ENCODE measurements at places on chromosomes 12 and 14.

DNA sequence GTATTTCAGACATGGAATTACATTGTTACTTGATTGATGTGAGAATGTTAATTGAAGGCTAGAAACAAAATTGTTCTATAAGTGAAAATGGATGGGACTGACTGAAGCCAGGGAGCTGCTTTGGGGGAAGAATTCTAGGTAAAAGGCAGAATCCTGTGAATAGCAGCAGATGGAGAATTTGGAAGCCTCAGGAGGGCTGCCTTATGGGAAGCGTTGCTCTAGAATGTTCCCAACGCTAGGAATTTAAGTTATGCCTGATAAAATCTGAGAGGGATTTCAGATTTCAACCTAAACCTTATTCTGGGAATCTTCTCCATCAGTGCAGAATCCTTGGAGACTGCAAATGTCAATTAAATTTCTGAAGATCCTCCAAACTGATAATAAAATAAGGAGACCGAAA is 858.2 kb upstream of the FLRT2 start:
- DNase-seq = no peak

DNA sequence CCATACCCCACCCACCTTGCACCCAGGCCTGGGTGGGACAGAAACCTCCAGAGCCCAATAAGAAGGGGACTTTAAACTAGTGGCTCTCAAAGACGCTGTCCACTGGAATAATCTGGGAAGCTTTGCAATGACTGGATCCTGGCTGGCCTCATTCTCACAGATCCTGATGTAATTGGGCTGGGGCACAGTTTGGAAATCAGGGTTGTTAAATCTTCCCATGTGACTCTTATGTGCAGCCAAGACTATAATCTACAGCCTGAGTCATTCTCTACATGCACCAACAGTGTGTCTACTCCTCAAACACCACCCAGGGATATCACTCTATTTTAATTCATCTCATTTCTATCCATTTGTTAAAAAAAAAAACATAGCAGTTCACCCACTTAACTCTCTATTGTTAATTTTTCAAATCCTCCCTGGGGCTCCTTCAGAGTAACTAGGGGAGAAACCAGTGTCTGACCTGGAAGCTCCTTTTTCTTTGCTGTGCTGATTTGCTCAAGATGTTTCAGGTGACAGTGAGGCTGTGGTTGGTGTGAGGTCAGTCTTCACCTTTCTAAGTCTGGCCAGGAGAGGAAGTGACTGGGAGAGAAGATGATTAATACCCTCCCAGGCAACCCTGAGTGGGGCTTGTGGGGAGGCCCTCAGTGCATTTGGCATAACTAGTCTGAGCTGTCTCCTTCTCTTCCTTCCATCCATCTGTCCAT is 211.6 kb upstream of the SFSWAP start:
- no peak for DNase-seq

DNA sequence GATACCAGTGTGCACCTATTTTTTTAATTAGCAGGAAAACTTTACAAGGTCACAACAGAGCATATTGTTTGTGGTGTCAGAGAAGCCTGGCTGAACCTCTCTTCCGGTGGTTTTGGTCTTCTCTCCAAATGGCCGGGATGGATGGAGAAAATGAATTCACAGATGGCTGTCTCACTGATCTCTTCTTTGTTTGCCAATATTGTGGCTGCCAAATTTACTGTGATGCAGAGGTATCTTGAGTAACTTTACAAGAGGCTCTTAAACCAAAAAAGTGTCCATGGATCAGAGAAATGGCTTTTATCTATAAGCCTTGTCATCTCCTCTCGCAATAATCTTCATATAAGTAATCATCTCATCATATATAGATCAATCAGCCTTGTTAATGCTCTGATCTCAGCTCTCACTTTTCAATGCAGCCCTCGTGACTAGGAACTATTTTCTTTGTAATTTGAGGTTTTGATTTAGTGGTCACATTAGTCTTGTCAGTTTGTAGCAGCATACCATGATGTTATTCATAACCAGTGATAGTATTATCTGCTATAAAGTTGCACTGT is 308.1 kb downstream of the EGLN3 start:
- DNase-seq = no peak

- DNase-seq = no peak
These were observed 190.8 kb downstream of the ADAMTS20 start for GRCh38 chr12:43361031-43361710.

DNA sequence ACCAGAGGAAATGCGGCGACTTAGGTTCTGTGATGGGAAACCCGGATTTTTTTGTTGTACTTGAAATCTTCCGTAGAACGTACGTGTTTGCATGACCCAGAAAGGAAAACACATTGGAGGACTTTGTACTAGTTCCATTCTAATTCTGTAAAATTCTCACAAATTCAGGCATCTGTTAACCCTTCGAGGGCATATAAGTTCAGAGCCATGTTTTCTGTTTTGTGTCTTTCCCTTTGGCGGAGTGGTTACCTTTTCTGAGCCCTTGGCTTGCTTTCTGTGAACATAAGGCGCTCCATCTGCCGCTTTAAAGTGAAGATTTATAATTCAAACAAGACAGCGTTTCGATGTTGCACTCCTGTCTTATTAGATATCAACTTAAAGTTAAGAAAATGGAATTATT is 34.2 kb downstream of the BICD1 start:
- DNase-seq = no peak

GRCh38 chr12:118649765-118650585 is 273.6 kb downstream of the SUDS3 start:
- no peak for DNase-seq

GRCh38 chr12:123142518-123142840 is 8.4 kb downstream of the PITPNM2 start:
- no peak for DNase-seq

- DNase-seq = no peak
These were observed 13.1 kb downstream of the AKAP6 start for GRCh38 chr14:32341947-32342846.

GRCh38 chr14:30069536-30069935 is 141.9 kb upstream of the PRKD1 start:
- DNase-seq = no peak

DNA sequence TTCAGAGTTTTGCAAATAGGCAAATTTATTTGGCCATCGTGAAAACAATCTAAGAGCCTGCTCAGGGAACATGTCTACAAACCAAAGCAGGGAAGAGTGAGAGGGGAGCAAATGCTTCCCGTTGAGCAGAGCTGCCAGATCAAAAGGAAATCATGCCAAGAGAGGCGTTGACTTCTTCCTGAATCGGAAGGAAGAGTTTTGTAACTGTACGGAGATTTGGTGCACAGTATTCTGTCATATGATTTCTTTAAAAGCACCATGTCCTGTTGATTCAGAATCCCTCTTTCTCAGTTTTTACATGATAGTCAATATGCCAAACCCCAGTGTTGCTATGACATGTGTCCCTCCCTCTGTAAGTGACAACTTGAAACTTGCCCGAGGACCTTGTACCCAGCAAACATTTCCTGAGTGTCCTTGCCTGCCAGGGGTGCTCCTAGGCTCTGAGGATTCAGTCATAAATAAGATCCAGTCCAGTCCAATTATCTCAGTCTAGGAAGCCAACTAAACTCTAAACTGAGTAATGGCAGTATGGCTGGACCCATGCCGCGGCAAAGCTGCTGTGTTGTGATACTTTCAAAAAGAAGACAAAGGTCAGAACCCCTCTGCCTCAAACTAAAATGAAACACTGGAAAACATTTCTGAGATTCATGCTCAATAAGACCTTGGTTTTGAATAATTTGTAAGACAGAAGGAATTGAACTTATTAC is 300.1 kb upstream of the FKBP4 start:
- DNase-seq = no peak

GRCh38 chr12:30796891-30797371 is 42.2 kb upstream of the CAPRIN2 start:
- no peak for DNase-seq

DNA sequence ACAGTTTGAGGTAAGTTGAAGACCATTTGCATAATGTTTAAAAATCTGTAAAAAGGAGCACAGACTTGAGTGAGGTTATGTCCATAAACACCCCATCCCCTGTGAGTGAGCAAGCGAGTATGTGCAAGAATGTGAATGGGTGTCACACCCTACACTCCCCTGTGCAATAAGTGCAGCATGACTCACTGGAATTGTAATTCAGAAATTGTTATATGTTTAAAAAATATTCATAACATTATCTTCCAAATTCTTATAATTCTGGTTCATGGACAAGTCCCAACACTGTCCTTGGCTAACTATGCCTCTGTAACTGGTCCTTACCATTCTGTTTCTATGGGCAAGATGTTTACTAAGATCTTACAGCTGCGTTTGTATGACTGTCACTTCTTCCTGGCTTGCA is 207.8 kb upstream of the FAR2 start:
- DNase-seq = no peak

DNA sequence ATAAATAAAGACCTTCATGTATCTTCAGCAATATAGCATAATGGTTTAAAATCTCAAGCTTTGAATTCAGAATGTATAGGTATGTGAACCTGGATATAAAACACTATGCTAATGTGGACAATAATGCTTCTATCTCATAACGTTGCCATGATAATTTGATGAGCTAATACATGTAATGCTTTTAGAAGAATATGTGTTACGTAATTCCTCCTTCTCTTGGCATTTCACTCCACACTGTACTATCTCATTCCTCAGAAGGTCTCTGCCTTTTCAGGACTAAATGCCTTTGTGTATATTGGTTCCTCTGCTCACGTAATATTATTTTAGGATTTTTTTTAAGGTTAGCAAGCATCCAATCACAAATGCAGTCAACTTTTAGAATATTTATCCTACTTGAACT is 86.5 kb downstream of the FOXA1 start:
- DNase-seq = no peak

DNA sequence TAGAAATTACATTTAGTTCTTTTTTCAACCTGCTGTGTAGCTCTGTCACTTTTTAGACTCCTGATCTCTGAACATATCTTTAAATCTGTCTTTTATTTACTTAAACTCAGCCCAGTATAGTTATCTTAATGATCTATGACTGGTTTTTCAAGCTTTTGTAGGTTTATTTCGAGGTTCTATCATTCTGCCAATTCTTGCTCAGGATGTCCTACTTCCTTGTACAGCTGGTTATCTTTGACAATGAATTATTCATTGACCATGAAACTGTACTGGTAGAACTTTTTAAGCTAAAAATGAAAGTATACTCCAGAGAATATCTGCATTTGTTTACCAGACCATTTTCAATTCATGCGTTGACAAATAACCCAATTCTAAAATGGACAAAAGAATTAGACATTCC is 37.8 kb downstream of the TC2N start:
- DNase-seq = no peak

- no peak for DNase-seq
These were observed 780.7 kb downstream of the FLRT2 start for GRCh38 chr14:86310611-86311010.

DNA sequence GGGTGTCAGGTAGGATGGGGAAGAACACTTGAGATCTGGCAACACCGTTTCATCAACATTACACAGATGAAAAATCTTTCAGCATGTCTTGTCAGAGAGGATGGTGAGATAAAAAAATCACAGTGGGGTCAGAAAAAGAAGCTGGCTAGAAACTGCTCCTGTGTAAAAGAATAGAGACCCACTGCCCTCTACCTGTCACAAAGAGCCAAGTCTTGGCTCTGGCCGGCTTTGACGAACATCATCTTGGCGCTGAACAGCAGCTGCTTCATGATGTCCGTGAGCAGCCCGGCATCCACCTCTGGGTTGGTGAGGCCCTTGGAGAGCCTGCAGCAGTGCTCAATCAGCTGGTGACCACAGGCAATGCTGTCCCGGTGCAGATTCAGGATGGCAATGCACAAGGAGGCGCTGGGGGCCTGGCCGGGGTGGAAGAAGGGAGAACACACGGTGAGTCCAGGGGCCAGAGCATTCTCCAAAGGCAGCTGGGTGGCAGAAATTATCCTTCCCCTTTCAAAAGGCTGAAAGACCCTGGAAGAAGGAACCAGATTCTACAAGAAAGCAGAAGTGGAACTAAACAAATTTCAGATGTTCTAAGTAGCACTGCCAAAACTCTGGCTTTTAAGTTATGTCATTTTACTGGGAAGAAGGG is 50.2 kb downstream of the ZFYVE26 start:
- DNase-seq = no peak

DNA sequence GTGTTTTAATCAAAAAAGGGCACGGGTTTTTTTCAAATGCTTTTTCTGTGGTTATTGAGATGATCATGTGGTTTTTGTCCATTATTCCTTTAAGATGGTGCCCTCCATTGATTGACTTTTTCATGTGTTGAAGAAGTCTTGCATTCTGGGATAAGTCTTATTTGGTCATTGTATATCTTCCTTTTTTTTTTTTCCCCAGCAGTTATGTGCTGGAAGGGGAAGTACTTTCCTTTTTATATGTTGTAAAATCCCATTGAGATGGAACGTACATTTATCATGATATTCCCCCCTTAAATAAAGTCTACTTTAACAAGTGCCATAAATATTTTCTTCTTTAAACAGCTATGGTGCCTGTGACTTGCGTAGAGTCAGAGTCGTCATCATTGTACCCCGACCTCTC is 24.8 kb upstream of the MUCL1 start:
- no peak for DNase-seq

DNA sequence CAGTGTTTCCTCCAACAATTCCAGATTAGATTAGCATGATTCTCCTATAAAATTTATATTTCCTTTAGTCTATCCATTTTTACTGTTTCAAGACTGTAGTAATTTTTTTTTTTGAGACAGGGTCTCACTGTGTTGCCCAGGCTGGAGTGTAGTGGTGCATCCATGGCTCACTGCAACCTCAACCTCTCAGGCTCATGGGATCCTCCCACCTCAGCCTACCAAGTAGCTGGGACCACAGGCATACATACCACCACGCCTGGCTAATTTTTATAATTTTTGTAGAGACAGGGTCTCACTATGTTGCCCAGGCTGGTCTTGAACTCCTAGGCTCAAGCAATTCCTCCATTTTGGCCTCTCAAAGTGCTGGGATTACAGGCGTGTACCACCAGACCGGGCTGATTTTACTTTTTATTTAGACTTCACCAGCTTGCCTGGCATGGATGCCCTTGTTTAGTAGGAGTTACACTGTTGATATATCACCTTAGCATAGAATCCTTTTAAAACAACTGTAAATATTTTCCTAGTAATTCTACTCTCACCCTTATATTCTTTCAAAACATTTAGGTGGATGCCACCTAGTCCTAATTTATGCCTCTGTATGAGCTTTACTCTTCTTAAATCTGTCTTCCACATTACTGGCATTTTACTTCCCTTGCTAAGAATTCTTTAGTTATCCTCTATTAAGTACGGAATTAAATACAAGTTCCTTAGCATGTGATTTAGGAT is 55.8 kb upstream of the LIMA1 start:
- DNase-seq = no peak

GRCh38 chr14:91228112-91229004 is 16.1 kb downstream of the GPR68 start:
- peak; percentile 67 for DNase-seq

- no peak for DNase-seq
These were observed 57.3 kb downstream of the ANKRD9 start for GRCh38 chr14:102452302-102452701.

GRCh38 chr14:73472185-73473114 is 14.1 kb upstream of the NUMB start:
- no peak for DNase-seq

GRCh38 chr12:88185988-88186387 is 43.9 kb downstream of the TMTC3 start:
- no peak for DNase-seq
